Epithelial cell of esophagus (primary cell): ENCODE measurements at places on chromosomes 4 and X.

DNA sequence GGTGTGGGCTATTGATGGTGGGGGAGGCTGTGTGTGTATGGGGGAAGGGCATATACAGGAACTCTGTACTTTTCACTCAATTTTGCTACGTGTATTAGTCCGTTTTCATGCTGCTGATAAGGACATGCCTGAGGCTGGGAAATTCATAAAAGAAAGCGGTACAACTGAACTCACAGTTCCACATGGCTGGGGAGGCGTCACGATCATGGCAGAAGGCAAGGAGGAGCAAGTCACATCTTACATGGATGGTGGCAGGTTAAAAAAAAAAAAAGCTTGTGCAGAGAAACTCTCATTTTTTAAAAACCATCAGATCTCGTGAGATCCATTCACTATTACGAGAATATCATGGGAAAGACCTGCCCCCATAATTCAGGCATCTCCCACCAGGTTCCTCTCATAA, 152.3 kb downstream of the NEK1 start:
- DNase-seq: no peak

DNA sequence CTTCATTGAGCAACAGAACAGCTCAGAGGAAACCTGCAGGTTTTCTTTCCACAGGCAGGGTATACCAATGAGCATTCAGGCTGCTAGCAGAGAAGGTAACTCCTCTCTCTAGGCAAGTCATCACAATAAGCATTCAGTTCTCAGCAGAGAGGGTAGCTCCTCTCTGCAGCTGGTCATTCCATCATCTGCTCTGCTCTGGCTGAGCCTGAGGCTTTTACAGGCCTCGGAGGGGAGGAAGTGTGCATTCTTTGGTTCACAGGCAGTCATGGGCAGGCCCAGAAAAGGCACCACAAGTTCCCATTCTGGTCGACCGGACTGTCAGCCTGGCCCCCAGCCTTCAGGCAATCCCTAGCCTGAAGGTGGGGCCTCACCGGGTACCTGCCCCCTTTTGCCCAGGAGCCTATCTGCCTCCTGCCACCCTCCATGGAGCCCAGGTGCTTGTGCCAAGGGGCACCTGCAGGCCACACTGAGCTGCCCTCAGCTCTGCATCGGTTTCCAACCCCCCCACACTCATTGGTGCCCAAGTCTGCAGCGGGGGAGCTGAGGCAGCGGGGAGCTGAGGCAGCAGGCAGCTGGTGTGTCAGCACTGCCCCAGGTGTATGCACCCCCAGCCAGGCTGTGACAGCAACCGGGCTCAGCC, 83.1 kb downstream of the PRDM5 start:
- no peak for DNase-seq

DNA sequence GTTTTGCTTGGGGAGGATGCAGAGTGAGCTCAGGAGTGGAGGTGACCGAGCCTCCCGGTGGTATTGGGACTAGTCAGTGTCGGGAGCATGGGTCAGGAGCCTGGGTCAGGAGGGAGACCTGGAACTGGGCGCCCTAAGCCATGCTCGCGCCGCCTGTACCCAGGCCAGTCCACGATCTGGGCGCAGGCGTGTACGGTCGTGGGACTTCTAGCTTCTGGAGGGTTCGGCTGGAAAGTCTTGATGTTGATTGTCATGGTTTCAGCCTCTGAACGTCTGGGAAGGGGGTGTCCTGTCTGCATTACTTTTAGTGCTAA, 244 bp downstream of the EIF2S3 start:
- no peak for DNase-seq

- DNase-seq: no peak
Measured at GRCh38 chrX:17758382-17758781, 21.1 kb downstream of the SCML1 start.

- DNase-seq: no peak
Measured at GRCh38 chr4:41384992-41385391, 128.3 kb downstream of the UCHL1 start.
